ENCODE measurements at places on chromosomes 3 and 15.

- no peak for DNase-seq
Measured at GRCh38 chr3:36557021-36557707, 176.9 kb downstream of the STAC start.

GRCh38 chr3:46998121-46998851 lies 18.8 kb downstream of the NBEAL2 start:
- DNase-seq: peak; percentile 15

- no peak for DNase-seq
Measured at GRCh38 chr3:177622520-177622919, 425.2 kb upstream of the TBL1XR1 start.

- DNase-seq: no peak
Measured at GRCh38 chr15:71329041-71329440, 213.8 kb downstream of the THSD4 start.

DNA sequence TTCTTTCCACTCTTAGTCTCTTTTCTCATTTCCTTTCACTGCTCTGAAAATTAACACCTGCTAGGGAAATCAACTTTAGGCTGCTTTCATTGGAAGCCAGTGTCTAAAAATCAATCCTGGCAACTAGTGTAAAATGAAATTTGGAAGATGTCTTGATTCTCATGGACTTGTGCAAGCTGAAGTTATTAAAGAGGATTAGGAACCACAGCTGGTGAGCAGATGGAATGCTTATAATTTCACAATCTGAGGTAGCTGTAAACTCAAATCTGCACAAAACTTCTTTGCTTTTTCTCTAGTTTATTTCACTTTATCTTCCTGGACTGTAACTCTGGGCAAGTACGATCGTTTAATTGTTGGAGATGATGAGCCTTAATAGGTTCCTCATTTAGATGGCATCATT lies 175.6 kb downstream of the GHSR start:
- no peak for DNase-seq

Measured in MG63 (cell line).